ENCODE measurements at places on chromosomes 16 and 17.

DNA sequence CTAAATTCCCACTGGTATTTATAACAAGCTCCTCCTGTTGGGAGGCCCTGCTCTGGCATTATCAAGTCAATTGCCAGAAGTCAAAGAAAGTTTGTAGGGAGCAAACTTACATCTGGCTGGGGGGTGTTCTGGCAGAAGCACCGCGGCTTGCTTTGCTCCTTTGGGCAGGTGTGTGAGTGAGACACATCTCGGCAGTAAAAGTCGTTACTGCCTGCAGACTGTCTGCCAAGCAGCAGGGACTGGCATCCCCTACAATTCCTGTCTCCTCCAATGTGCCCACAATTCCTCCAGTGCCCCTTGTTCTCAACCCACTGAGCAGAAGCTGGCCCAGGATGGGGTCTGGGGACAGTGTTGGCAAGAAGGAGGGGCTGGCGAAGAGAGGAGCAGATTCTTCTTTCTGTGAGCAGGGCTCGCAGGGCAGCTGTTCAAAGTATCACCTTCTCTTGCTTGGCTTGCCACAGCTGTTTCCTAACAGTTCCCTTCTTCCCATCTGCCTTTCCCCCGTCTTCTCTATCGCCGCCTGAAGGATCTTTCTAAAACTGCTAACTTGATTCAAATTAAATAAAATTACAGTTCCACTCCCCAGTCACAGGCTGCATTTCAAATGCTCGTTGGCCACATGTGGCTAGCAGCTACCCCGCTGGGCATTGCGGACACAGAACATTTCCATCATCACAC, 30.2 kb downstream of the SPACA3 start:
- no peak for DNase-seq

- no peak for DNase-seq
Observed at GRCh38 chr16:67430977-67431774, at the start of gene HSD11B2. Gene HSD11B2, plus strand, starts transcription at chr16:67431121. Its CDS starts 128 bp downstream, at chr16:67431249.

DNA sequence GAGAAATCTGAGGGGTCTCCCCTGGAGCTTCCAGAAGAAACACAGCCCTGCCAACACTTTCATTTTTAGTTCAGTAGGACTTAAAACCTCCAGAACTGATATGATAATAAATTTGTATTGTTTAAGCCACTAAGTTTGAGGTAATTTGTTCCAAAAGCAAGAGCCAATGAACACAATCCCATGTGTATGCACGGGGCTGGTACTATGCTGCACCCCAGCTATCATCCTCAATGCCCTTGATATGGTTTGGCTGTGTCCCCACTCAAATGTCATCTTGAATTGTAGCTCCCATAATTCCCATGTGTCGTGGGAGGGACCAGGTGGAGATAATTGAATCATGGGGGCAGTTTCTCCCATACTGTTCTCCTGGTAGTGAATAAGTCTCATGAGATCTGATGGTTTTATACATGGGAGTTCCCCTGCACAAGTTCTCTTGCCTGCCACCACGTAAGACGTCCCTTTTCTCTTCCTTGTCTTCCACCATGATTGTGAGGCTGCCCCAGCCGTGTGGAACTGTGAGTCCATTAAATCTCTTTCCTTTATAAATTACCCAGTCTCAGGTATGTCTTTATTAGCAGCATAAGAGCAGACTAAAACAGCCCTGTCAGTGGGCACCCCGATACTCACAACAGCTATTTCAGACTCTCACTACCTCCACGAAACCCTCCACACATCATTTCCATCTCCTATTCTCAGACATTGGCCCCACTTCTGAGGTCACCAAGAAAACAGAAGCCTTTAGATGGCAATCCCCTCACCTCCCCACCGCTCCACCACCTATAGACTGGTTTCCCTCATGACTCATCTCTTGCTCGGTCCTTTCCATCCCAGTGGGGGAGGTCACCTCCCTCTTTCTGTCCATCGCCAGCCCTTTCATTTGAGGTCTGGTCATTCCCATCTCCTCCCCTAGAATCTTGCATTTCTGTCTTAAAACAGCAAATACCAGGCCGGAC, 8.9 kb upstream of the CACNG1 start:
- DNase-seq, result no peak

DNA sequence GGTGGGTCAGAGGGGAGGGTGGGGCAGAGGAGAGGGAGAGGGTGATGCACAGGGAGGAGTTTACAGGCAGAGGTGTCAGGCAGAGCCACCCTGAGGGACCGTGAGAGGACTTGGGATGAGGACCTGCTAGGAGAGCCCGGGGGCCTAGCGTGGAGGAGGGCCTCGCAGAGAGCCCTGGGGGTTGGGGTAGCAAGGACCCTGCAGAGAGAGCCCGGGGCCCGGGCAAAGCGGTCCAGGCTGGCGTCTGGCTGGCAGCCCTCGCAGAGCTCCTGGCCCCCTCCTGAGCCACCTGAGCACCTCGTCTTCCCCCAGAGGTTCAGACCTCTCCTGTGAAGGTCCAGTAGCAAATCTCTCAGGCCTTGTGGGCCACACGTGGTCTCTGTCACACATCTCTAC, 42.0 kb upstream of the ZNF469 start:
- DNase-seq, result no peak

DNA sequence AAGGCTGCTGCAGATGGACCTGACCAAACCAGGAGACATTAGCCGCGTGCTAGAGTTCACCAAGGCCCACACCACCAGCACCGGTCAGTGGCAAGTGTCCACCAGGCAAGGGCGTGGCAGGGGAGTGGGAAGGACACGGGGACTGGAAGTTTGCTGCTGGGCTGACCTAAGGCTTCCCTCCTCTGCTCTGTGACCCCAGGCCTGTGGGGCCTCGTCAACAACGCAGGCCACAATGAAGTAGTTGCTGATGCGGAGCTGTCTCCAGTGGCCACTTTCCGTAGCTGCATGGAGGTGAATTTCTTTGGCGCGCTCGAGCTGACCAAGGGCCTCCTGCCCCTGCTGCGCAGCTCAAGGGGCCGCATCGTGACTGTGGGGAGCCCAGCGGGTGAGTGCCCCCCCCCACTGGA, 4.8 kb downstream of the HSD11B2 start:
- no peak for DNase-seq

All from stimulated activated CD8-positive, alpha-beta memory T cell treated with anti-CD3 and anti-CD28 coated beads, Interleukin-4, amount 100 ng/mL, for 1 hour (primary cell).